ENCODE measurements at places on chromosomes 5 and 9.
A peak's percentile ranks its signal among the peaks of the same experiment; 100 is the strongest.

GRCh38 chr5:107265193-107265592 lies 405.5 kb downstream of the EFNA5 start:
- no peak for DNase-seq

DNA sequence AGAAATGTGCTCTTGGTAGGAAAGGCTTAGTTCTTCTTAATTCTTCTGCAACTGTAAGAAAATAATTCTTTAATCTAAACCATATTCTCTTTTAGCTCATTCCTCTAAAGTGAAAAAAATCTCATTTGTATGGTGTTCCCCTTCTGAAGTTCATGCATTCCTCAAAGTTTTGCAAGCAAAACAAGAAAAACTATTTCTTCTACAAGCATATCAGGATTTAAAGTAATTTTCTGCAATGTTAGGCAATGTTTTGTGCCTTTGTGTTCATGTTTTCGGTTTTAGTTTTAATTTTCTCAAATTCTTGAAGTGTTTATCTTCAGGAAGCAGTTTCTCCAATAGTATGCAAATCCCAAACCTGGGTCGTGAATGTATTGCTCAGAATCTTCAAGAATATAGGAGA lies 12.7 kb upstream of the GPR21 start:
- no peak for DNase-seq

GRCh38 chr9:128881884-128882676 lies at the start of the genes KYAT1 and LRRC8A:
KYAT1 (minus strand) TSS chr9:128881950; CDS start chr9:128845405, 36,545 bp downstream.
LRRC8A (plus strand) TSS chr9:128882133; CDS start chr9:128907165, 25,032 bp downstream.
- peak; percentile 82 for DNase-seq

GRCh38 chr5:87949676-87950631 lies 318.7 kb downstream of the TMEM161B start:
- DNase-seq: no peak

GRCh38 chr9:89187950-89188349 lies 9.3 kb upstream of the SHC3 start:
- no peak for DNase-seq

DNA sequence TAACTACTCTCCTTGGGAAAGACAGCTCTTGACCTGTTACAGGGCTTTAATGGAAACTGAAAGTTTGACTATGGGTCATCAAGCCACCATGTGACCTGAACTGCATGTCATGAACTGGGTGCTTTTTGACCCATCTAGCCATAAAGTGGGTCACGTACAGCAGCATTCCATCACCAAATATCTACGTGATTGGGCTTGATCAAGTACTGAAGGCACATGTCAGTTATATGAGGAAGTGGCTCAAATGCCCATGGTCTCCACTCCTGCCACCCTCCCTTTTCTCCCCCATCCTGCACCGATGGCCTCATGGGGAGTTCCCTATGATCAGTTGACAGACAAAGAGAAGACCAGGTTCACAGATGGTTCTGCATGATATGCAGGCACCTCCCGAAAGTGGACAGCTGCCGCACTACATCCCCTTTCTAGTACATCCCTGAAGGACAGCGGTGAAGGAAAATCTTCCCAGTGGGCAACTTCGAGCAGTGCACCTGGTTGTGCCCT lies 7.3 kb upstream of the FCN1 start:
- DNase-seq: no peak

- DNase-seq: no peak
Observed at GRCh38 chr5:113047733-113048652, 71.4 kb downstream of the DCP2 start.

GRCh38 chr5:87572090-87572489 lies 159.4 kb upstream of the CCNH start:
- DNase-seq: no peak

DNA sequence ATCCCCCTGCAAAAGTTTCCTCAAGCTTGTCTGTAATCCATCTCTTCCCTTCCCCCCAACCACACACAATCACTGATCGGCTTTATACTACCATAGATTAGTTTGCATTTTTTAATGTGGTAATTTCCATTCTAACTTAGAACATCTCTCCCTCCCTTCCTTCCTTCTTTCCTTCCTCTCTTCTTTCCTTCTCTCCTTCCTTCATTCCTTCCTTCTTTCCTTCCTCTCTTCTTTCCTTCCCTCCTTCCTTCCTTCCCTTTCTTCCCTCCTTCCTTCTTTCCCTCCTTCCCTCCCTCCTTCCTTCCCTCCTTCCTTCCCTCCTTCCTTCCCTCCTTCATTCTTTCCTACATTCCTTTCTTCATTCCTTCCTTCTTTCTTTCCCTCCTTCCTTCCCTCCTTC lies 166.2 kb upstream of the MSX2 start:
- no peak for DNase-seq

GRCh38 chr5:145450286-145450885 lies 384.8 kb downstream of the PRELID2 start:
- DNase-seq: no peak

GRCh38 chr5:147743678-147744374 lies 38.7 kb downstream of the JAKMIP2 start:
- no peak for DNase-seq

- no peak for DNase-seq
Observed at GRCh38 chr5:77518304-77518703, 26.2 kb upstream of the WDR41 start.

Data from left renal cortex interstitium (tissue), 4 donors.